ENCODE measurements at places on chromosomes 5 and 9.

DNA sequence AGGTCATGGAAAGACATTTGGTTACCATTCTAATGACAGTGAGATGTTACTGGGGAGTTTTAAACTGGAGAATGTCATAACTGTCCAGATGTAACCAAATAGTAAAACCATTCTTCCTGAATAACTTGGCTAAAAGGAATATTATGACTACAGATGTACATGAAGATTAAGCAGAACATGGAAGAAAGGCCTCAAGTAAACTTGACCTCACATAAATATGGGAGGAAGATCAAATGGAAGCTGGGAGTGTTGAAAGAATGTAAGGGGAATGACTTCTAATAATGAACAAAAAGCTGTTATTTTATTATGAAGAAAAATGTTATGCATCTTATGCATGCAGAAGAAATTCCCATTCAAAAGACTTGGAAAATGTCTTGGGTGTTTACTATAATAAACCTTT, 107.7 kb upstream of the CDKN2B start:
- DNase-seq = no peak

- no peak for DNase-seq
Measured at GRCh38 chr5:124283031-124283430, 463.4 kb downstream of the ZNF608 start.

- no peak for DNase-seq
Measured at GRCh38 chr5:137265457-137265856, 233.7 kb downstream of the SPOCK1 start.

GRCh38 chr5:40361378-40361777, 318.3 kb upstream of the PTGER4 start:
- DNase-seq = no peak

DNA sequence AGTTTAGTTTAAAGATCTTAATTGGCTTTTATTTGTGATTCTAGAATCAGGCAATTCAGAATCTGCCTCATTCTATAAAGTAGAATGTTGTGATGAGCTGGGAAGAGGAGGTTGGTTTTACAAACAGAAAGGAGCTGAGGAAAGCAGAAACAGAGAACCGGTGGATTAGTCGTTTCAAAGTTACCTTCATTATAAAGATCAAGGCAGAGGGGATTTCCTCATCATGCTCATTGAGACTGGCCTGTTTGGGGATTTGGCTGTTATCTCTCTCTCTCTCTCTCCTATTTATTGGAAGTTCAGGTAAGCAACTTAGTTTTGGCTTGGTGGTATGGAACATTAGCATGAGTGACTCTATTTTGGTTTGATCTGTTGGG, 134.0 kb downstream of the GCNT1 start:
- no peak for DNase-seq

- no peak for DNase-seq
Measured at GRCh38 chr9:8916771-8917170, 1117.2 kb upstream of the DMAC1 start.

- no peak for DNase-seq
Measured at GRCh38 chr9:90884178-90884577, 82.6 kb downstream of the SYK start.

DNA sequence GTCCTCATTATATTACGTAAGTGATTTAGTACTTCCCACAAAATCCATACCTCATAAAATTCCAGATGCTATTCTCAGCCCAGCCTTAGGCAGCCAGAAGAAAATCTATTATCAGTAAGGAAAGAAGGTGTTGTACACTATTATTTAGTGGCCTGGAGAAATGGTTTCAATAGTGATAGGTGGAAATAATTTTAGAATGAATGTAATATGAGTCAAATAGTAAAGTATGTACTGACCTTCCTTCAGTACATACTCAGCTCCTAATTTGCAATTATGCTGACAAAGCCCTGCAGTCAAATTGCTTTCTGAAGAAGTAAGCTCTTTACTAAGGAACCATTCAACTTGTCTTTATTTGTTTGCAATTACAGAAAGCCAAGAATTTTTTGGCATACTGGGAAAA, 409.2 kb downstream of the HTR1A start:
- DNase-seq = no peak

GRCh38 chr9:81213456-81213855, 475.9 kb downstream of the TLE1 start:
- DNase-seq = no peak

DNA sequence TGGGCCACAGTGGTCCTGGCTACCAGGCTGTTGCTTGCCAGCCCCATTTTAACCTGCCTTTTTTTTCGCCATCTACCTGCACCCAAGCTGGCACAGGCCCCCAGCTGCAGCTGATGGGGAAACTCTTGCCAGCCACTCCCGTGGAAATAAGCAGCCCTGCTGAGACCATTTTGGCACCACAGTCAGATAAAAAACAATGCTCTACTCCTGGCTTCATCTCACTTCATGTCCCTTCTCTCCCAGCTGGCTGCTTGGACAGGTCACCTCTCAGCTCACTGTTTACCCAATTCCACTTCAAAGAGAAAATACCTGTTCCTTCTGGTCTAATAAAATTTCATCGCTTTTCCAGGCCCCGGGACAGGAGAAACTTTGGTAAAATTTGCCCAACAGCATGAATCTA, 322.6 kb upstream of the SLC30A5 start:
- DNase-seq = no peak

GRCh38 chr5:149317281-149318048, 27.8 kb upstream of the GRPEL2 start:
- no peak for DNase-seq

DNA sequence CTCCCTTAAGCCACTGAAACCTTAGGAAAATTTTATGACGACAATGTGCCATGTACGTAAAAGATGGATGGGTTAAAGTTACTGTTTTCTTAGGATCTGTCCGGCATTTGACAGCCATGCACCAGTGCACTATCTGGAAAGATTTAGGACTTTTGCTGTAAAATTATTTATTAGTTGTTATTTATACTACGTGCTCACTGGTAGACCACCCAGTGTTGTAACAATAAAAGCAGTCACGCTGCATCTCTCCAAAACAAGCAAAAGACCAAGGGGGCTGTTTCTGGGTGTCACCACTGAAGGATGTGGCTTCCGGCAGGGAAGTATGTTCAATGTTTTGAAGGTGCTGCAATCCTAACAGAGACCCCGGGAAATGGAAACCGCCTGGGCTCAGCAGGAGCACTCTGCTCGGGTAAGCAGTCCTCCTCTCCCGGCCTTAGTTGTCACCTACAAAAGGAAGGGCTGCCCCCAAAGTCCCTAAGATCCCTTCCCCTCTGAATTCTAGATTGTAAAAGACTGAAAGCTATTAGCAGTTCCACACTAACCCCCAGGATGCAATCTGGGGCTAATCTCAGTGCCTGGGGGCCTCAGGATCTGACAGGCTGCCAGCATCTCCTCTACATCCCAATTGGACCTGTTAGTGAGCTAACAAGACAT, 38.6 kb downstream of the SAXO1 start:
- no peak for DNase-seq

DNA sequence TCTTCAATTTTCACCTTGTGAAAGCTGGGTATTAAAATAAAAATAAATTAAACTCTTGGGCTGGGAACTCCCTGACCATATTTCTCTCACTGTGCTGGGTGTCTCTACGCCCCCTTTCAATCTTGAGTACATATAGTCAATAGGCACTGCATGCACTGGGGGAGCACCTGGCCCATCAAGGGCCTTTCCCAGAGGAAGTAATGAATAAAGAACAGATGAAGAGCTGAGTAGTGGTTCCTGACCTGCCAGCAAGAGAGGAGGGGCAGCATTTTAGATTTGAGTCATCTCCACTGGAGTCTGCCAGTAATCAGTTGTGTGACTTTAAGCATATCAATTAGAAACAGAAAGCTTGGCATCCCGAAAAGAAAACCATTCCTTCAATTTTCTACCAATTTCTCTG, 6.2 kb downstream of the MAPKAP1 start:
- DNase-seq = no peak

DNA sequence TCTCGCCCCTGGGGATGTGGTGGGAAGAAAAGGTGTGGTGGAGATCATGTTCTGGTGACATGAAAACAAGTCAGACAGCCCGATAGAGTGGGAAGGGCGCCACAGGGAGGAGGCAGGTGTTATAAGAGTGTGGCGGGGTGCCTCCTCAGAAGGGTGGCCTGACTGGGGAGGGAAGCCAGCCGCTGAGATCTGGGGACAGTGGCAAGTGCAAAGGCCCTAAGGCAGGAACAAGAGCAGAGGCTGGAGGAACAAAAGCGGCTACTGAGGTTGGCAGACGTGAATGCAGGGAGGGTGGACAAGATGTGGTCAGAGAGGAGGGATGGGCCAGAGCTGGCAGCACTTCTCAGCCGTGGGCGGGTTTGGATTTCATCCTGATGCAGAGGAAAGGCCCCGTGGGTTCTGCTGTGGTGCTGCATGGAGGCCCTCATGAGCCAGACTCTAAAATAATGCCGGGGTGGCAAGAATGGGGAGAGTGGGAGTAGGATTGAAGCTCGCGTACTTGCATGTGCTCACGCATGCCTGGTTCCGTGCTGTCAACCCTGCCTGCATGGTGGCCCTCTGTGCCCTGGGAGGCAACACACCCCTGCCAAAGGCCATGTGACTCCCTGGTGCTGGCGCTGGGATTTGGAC, 89.2 kb downstream of the MVB12B start:
- DNase-seq = no peak

DNA sequence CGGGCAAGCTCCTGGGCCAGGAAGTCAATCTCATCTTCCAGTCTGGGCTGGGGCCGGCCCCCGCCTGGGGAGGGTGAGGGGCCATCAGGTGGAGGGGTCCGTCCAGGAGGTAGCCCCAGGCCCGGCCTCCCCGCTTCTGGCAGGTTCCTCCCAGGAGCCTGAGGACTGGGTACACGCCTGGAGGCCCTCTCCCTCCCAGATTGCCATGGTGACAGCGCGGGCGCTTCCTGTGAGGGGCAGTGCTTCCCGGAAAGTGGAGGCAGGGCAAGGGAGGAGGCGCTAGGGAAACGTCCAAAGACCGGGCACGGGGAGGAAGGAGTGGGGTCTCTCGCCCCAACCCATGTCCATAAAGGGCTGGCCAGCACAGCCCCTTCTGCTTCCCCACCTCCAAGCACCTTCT, 4.9 kb downstream of the NPDC1 start:
- DNase-seq = no peak

- no peak for DNase-seq
Measured at GRCh38 chr5:16618138-16618897, 1.5 kb upstream of the RETREG1 start.

GRCh38 chr9:113155911-113156588, 5.2 kb downstream of the SLC31A2 start:
- no peak for DNase-seq

GRCh38 chr5:4804691-4805360, 335.3 kb upstream of the ADAMTS16 start:
- DNase-seq = no peak

DNA sequence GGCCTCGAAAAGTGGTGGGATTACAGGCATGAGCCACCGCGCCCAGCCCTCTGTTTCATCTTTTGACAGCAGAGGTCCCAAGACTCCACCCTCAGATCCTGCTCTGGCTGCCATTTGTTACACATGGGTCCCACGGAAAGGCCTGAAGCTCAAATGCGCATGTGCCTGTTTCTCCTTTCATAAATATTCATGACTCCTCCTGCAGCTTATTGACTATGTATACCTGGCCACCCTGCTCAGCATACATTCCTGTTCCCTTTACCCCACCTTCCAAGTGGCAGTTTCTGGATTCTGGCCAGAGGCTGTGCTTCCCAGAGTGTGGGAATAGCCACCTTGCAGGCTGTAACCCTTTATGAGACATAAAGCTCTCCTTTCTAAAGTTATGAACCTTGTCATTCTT, 46.5 kb downstream of the AUH start:
- DNase-seq = no peak

- no peak for DNase-seq
Measured at GRCh38 chr5:156219483-156220005, 107.4 kb upstream of the SGCD start.

DNA sequence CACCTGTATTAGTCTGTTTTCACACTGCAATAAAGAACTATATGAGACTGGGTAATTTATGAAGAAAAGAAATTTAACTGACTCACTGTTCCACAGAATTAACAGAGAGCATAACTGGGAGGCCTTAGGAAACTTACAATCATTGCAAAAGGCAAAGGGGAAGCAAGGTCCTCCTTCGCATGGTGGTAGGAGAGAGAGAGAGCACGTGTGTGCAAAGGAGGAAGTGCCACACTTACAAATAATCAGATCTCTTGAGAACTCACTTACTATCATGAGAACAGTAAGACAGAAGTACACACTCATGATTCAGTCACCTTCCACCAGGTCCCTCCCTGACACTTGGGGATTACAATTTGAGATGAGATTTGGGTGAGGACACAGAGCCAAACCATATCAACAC, 258.7 kb downstream of the TRIM32 start:
- DNase-seq = no peak

DNA sequence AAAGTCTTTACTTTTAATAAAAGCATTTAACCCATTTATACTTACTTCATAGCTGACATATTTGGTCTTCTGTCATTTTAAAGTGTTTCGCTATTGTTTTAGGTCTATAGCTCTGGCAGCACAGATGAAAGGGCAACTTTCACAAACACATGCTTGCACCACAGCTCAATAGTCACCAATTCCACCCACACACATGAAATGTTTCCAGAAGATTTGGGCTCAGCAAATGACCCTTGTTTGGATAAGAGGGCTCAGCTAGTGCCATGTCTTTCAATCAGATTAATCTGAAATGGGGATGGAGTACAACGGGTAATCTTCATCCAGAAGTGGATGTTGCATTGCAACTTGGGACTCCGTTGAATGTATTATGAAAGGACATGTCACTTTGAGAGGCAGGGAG, 176.0 kb downstream of the FGF18 start:
- DNase-seq = no peak

DNA sequence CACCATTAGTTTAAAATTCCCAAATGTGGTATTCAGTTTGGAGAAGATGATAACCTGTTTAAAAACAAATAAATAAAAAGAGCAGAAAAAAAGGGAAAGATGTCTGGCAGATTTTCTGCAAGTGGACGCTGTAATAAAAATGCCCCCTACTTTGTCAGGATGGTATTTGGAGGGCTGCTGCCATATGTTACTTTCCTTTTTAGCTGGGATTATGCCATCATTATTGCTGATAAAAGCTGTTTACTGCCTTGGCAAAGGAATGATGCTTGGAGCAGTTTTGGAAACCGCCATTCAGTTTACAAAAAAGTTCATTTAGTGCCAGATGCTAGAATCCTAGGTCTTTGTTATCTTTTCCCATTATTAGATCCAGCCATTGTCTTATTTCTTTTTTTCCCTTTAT, 104.8 kb downstream of the PBX3 start:
- no peak for DNase-seq
